Tracheal epithelial cell (primary cell): ENCODE measurements at places on chromosomes 13 and 19. TPM values are rescaled to one million over a fixed set of nuclear protein-coding genes. Genes with fewer than 3 reads are reported as not detected.

KCNN4 gene
- 22.8 and 24.8 TPM in 2 replicates for total RNA-seq

MED29 gene
- 9.8 and 10.4 TPM in 2 replicates for total RNA-seq

JUNB gene
- 221 and 311 TPM in 2 replicates for total RNA-seq

GET3 gene
- total RNA-seq, result 72.9 and 77.6 TPM in 2 replicates
